RPMI7951 (cell line): ENCODE measurements at places on chromosomes 6 and 20.

GRCh38 chr20:23441850-23442313 is 2.4 kb downstream of the CSTL1 start:
- peak; percentile 80 for DNase-seq

DNA sequence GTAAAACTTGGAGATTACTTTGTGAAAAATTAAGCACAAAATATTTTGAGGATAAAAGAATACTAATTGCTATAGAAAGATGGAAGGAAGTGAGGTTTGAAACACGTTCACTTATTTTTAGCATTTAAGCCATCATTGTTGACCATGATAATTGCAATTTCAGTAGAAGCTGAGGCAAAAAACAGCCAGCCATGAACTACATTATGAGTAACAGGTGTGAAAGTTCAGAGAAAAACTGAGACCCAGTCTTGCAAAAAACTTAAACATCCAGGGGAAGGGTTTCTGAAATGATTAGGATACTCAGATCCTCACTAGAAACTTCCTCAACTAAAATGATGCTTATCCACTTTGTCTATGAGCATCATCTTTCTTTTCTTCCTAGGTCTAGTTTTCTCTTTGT is 619.4 kb downstream of the PHF3 start:
- no peak for DNase-seq

GRCh38 chr6:44000164-44000842 is 126.9 kb downstream of the MRPL14 start:
- DNase-seq, result no peak

- DNase-seq, result no peak
Observed at GRCh38 chr6:6634735-6635075, 46.2 kb downstream of the LY86 start.

- no peak for DNase-seq
Observed at GRCh38 chr6:32189069-32189741, 797 bp downstream of the PBX2 start.

- no peak for DNase-seq
Observed at GRCh38 chr6:134034478-134034877, 17.9 kb downstream of the SLC2A12 start.

DNA sequence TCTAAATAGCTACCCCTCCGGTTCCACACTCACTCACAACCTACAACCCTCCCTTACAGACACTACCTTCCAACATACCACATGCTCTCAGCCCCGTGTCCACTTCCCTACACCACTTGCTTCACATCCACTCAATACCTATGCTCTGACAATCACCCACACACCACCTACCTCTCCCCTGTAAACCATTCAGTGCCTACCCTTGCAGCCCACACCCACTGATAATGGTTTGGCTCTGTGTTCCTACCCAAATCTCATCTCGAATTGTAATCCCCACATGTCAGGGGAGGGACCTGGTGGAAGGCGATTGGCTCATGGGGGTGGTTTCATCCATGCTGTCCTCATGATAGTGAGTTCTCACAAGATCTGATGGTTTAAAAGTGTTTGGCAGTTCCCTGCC is 9.8 kb upstream of the ZNF343 start:
- DNase-seq, result no peak

DNA sequence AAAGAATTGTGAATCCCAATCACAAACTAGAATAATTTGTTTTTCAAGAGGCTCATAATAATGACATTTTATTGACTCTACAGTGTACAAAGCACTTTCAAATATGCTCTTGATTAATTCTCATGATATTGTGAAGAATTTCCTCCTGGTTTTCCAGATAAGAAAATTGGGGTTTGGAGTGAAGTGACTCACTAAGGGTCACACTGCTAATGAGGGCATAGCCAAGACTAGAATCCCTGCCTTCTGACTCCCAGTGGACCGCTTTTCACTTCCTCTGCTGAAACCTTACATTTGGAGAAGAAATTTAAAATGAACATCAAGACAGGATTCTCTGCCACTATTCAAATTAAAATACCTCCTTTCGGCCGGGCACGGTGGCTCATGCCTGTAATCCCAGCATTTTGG is 38.3 kb upstream of the LTV1 start:
- peak; percentile 62 for DNase-seq

DNA sequence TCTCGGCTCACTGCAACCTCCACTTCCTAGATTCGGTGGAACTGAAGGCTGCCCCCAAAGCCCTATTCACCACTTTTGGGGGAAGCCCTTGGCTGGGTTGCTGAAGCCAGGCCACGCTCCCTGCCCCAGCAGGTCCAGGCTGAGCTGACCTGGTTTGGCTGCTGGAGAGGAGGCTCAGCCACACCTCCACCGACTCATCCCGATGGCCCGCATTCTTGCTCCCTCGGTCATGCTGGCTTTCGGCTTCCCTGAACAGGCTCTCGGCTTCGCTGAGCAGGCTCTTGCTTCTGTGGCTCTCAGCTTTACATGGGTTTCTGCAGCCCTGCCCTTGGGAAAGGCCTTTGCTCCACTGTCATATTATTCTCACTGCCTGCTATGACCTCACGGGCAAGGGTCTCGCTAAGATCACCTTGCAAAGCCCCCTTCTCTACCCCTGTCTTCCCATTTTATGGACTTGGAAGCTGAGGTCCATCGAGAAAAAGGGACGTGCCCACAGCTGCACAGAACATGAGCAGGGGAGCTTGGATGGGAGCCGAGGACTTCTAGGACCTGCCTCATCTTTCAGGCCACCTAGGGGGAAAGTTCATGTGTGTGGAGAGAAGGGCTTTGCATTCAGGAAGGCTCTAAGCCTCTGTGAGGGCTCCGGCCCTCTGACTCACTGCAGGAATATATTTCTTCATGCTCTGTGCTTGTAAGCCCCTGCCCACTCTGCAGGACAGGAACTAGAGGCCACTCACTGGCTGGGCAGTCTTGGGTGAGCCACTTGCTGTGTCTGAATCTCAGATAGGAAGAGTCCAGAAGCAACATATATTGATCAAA is 15.6 kb downstream of the ARHGAP40 start:
- DNase-seq, result peak; percentile 35

- peak; percentile 32 for DNase-seq
Observed at GRCh38 chr6:24522228-24523176, 27.7 kb downstream of the ALDH5A1 start.

DNA sequence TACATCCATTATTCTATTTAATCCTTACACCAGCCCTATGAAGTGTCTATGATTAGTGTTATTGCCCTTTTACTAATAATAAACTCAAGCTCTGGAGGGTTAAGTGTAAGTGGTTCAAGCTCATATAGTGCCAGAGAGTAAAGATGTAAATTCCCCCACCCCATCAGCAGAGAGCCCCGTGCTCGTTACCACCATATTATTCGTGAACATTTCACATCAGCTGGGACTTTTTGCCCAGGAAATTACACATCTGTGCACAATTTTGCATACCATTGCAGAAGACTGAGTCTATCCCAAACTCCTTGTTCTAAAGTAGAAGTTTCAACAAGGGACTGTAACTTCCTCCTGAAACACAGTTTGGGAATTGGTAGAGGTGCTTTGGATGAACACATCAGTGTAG is 220.1 kb downstream of the BCAS1 start:
- no peak for DNase-seq

DNA sequence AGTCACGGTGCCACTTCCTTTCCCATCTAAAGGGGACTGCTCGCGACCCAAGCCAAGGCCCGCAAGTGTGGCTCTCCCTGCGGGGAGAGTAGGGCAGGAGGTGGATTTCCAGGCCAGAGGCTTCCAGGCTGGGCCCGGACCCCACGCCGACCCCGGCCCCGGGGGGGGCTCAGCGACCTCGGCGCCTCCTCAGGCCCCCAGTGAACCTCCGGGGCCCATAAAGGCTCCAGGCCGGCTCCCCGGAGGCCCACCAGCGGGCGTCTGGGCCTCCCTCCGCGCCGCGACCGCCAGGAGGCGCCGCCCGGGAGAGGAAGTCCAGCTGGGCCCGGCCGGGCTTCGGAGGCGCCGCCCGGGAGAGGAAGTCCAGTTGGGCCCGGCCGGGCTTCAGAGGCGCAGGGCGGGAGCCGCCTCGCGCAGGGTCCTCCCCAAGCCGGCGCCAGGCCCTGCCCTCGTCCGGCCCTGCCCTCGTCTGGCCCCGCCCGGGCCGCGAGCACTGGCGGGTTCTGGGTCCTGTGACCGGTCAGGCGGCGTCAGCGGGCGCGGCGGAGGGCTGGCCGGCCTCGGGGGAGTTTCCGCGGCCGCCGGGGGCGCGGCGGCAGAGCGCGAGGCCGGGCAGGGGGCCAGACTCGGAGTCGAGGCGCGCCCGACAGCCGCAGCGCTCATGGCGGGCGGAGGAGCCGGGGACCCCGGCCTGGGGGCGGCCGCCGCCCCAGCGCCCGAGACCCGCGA is at the start of gene RAB32:
Gene RAB32, plus strand, starts transcription at position 623 of the 729 bp plus-strand sequence. Its CDS starts 39 bp downstream, at position 662.
- peak; percentile 94 for DNase-seq

- DNase-seq, result no peak
Observed at GRCh38 chr6:107323133-107323785, 136.1 kb downstream of the PDSS2 start.

- no peak for DNase-seq
Observed at GRCh38 chr6:96923871-96924493, 546 bp upstream of the KLHL32 start.

- DNase-seq, result no peak
Observed at GRCh38 chr20:59690101-59690500, 85.8 kb downstream of the PHACTR3 start.

DNA sequence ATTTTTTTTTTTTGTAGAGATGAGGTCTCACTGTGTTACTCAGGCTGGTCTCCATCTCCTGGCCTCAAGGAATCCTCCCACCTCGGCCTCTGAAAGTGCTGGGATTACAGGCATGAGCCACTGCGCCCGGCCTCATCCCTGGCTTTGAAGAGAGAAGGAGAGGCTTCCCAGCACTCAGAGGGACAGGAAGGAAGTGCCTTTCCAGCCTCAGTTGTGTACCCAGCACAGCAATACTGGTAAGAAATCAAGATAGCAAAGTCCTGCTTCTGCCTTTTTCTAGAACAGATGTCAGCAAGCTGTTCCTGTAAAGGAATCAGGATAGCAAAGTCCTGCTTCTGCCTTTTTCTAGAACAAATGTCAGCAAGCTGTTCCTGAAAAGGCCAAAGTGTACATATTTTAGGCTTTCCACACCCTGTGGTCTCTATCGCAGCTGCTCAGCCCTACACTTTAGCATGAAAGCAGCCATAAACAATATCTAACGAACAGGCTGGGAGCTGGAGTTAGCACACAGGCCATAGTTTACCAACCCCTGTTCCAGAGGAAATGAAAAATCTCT is 6.3 kb upstream of the PLTP start:
- DNase-seq, result no peak

GRCh38 chr20:23407781-23408464 is 13.4 kb downstream of the NAPB start:
- DNase-seq, result no peak

- peak; percentile 99 for DNase-seq
Observed at GRCh38 chr20:13525225-13525940, 113.3 kb downstream of the TASP1 start.

- DNase-seq, result no peak
Observed at GRCh38 chr20:54389596-54390280, 85.7 kb upstream of the DOK5 start.

- DNase-seq, result no peak
Observed at GRCh38 chr6:43823879-43824702, 54.1 kb downstream of the VEGFA start.

- no peak for DNase-seq
Observed at GRCh38 chr20:16312998-16313397, 260.2 kb downstream of the KIF16B start.

- no peak for DNase-seq
Observed at GRCh38 chr20:56748476-56749377, 119.6 kb downstream of the TFAP2C start.

DNA sequence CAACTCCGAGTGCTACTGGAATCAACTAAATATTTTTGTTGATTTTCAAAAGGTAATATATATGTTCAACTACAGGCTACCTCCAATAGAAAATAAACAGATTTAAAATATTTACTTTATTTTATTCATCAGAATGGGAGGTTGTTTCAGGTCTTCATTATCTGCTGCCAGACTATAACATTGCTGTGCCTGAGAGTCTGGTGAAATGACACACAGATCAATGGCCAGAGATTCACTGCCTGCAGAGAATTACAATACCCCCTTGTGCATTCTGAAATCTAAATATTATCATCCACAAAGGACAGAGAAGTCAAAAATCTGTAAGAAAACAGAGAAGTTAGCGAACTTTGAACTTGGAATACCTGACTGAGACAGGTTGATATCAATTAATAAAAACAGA is 667.8 kb upstream of the GJE1 start:
- no peak for DNase-seq

GRCh38 chr6:168261234-168261633 is 58.3 kb downstream of the DACT2 start:
- DNase-seq, result no peak

DNA sequence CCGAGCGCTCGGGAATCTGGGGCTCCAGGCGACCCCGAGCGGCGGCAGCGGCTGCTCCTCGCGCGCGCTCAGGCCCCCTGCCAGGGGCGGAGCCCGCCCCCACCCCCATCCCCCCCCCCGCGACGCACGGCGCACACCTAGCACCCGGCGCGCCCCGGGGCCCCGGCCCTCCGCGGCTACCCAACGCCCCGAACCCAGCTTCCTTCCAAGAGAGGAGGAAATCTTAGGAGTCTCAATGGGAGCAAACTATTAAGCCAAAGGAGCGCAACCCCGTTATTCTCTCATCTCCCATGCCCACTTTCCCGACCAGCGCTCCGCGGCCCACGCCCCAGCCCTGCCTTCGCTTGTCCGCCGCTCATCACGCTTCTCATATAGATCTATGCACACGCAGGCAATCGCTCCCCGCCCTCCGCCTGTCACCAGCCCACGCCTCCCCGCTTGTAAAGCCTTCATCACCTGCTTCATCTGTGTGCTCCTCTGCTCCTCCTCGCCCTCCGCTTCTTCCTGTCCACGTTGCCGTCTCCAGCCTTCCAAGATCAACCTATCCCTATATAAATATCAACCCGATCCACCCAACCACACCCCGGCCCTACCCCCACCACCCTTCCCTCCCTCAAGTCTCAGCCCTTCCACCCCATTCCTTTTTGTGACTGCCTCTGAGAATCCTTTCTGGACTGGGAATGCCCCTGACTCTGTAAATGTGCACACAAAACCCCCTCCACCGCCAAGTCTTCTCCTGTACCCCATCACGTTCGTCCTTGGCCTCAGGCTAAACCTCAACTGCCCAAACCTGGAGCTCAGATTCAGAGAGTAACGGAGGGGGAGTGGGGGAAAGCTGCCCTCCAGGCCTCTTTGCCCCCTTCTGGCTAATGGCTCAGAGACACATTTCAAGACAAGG is at the start of gene DLK2:
Gene DLK2, minus strand, starts transcription at position 18 of the 898 bp plus-strand sequence. CDS start 723 bp downstream, outside the sequence.
- DNase-seq, result no peak

DNA sequence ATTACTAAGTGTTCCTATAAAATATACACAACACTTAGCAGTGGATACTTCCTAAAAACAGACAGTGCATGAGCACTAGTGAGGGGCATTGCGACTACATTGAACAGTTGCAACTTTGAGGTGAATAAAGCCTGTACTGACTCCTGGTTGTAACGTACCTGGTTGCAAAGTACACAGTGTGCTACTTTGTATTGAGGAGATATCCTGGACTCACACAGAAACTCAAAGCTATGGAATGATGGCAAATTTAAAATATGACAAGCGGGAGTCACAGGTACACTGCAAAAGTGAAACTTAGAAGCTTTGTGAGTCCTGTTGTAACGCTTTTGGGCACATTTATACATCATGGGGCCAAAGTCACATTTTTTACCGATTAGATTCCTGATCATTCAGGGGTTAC is 55.6 kb upstream of the HLA-A start:
- no peak for DNase-seq
